ENCODE measurements at places on chromosomes 7 and 10. TPM values are rescaled to one million over a fixed set of nuclear protein-coding genes. Genes with fewer than 3 reads are reported as not detected.

The NRCAM gene
- 0.83 TPM for total RNA-seq

The NRAP gene
- not detected for total RNA-seq

The CCDC146 gene
- 0.83 TPM for total RNA-seq

The NPFFR1 gene
- not detected for total RNA-seq

The UPK3B gene
- total RNA-seq, result not detected

The TMEM196 gene
- total RNA-seq, result not detected

The C10orf67 gene
- total RNA-seq, result 0.18 TPM

The H2BK1 gene
- not detected for total RNA-seq

The CYP3A4 gene
- not detected for total RNA-seq

The PAPSS2 gene
- 58.6 TPM for total RNA-seq

The CTTNBP2 gene
- 11.3 TPM for total RNA-seq

The NAT16 gene
- not detected for total RNA-seq

The AQP1 gene
- 0.18 TPM for total RNA-seq

The ADAM22 gene
- 0.18 TPM for total RNA-seq

The AKR1C4 gene
- total RNA-seq, result not detected

The OR13A1 gene
- total RNA-seq, result not detected

The ERLIN1 gene
- total RNA-seq, result 33.9 TPM

The PGAM1 gene
- total RNA-seq, result 841 TPM

The AKR1D1 gene
- not detected for total RNA-seq

The FRAT1 gene
- total RNA-seq, result 0.83 TPM

The C10orf62 gene
- not detected for total RNA-seq

The TSPAN12 gene
- 0.72 TPM for total RNA-seq

The EPHB4 gene
- total RNA-seq, result 36.4 TPM

The PITX3 gene
- not detected for total RNA-seq

The LRRTM3 gene
- total RNA-seq, result under 0.01 TPM

The ADARB2 gene
- not detected for total RNA-seq

All from IMR-90 (cell line).